ENCODE measurements at places on chromosomes 2 and 18.

GRCh38 chr2:162245781-162246180 is 2.5 kb upstream of the FAP start:
- DNase-seq: no peak

DNA sequence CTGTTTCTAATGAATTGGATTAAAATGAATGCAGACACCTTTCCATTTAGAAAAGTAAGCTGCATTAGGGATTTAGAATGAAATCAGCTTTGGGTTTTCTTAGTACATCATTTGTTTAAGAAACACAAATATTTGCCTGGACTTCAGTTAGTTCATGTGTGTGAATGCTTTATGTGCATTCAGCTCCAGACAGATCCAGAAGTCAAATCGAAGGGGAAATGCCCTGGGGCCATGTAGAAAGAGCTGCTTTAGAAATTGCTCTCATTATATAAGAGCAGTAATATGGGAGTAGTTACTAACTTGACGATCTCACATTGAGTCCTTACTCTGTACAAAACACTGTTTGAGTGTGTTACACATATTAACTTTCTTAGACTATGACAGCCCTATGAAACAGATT is 88.0 kb upstream of the TTC39C start:
- DNase-seq: no peak

DNA sequence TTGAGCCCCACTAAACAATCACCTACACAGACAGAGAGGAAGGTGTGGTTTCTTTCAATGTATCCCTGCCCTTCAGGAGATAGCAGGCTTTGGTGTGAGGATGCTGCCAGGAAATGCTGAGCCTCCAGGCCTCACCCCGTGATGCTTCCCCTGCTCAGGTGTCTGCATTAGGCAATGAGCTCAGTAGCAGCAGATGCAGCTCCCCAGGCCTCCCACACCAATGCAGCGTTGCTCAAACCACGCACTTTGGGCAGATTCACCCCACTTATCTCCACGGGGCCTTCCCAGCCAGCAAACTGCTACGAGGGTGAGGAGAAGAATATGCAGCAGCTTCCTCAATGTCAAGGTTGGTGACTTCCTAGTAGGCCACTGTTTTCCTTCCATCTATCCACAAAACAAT is 229.3 kb upstream of the PXDN start:
- DNase-seq: no peak

- no peak for DNase-seq
These were observed 111.7 kb downstream of the CDH2 start for GRCh38 chr18:28065031-28065792.

- DNase-seq: no peak
These were observed 3.2 kb downstream of the CRACDL start for GRCh38 chr2:98932778-98933343.

DNA sequence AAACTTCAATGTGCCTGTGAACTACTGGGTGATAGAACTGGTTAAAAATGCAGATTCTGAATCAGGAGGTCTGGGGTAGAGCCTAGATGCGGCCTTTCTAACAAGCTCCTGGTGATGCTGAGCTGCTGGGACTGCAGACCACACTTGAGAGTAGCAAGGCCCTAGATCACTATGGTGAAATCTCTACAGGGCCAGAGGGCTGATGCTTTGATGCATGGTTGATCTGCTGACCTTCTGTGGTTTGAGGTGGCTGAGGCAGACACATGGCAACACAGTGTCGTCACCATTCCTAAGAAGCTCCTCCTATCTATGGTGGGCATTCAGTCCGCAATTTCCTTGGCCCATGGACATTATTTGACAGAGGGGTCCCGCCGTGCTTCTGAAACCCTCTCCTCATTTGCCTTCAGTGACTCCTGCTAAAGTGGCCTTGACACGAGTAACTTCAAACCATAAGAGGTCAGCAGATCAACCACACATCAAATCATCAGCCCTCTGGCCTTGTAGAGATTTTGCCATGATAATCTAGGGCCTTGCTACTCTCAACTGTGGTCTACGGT is 19.8 kb downstream of the CCDC68 start:
- no peak for DNase-seq

DNA sequence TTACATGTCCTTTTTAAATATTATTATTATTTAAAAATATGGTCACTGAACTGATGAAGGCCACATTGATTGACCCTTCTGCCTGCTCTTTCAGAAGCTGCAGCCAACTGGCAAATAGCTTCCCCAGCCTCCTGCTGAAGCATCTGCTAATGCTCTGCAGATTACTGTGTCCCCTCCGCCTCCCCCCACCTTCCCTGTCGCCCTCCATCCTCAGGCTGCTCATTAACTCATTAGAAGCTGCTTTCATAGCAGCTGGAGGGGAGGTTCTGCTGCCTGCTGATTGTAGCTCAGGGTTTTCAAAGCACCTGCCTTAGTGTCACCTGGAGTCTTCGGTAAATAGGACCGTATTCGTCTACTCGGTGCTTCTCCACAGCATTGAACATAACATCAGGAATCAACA is 24.8 kb upstream of the LMAN1 start:
- DNase-seq: no peak

- no peak for DNase-seq
These were observed 56.4 kb downstream of the NPAS2 start for GRCh38 chr2:100876231-100876860.

All from T-helper 2 cell treated with Interferon-gamma antibody and Interleukin-4, amounts not matched to agents 5 μg/mL and 100 μg/mL, for 36 hours (primary cell).